ENCODE measurements at places on chromosomes 6 and 20. TPM values are rescaled to one million over a fixed set of nuclear protein-coding genes. Genes with fewer than 3 reads are reported as not detected.

GRCh38 chr6:53109612-53110011, 39.0 kb downstream of the GCM1 start:
- DNase-seq: no peak

DNA sequence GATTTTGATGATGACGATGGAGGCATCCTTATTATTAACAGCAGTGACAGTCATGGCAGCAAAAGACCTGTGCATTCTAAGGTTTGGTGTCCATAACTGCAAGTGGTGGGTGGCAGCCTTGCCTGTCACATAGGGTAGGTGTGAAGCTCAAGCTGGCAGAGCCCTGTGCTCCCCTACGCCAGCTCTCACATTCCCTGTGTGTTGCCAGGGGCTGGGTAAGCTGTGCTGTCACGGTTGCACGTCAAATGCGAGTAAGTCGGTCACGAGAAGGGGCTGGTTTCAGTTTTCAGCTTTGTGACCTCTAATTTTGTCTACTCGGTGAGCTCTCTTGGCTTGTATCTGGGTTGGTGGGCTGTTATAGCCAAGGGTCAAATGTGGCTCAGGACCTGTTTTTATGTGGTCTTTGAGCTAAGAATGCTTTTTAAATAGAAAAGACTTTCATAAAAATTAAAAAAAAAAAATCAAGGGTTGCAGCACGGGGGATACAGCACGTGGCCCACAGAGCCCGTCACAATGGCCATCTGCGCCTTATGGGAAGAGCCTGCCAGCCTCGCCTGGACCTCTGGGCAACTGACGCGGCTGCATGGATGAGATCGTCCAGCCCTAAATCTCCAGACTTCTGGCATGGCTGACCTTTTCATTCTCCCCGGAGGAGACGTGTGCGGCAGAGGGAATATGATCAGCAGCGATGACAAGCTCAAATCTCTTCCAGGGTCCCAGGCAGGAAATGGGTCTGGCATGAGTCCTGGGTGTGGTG, 148.5 kb downstream of the PHACTR3 start:
- DNase-seq: no peak

DNA sequence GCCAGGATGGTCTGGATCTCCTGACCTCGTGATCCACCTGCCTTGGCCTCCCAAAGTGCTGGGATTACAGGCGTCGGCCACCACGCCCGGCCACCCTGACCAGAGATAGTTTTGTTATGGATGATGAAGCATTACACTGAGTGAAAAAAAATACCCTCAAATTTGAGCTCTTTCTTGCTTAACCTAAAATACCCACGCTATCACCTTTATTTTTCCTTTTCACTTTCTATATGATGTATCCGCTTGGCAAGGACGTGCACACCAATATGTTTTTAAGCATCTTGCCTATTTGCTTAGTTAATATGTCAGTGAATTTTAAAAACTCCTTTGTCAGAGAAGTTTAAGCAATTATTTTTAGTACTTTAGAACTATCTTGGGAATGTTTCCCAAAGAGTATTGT, 150.4 kb downstream of the INSM1 start:
- DNase-seq: no peak

SLC17A9 gene
- 49.4 TPM for total RNA-seq

DNA sequence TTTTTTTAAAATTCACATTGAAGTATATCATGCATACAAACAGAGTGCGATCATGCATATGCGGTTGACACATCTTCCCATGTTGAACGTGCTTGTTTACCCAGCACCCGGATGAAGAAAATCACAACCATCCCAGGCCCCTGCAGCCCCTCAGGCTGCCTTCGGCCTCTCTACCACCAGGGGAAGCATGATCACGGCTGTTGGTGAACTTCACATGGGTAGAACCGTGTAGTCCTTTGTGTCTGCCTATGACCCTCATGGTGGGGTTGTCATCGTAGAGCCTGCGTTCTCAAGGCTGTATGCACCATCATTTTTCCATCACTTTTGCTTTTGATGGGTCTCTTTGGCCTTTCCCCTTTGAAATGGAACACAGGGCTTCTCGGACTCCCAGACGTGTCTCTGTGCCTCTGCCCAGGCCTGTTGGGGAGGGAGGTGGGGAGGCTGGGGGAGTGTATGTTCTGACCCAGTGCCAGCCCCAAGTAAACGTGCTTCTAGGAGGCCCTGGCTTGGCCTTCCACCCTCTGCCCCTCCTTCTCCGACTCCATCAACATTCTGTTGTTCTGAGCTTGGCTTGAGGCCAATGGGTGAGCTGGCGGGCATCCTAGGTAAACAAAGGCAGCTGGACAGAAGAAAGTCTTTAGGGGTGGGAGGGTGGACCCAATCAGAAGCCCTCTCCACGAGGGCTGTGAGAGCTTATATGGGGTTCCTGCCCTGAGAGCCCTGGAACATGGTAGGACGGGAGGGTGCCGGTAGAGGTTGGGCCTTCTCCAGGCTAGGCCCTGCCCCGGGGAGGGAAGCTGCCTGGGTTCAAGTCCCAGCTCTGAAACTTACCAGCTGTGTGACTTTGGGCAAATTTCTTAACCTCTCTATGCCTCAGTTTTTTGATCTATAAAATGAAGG, 39.7 kb downstream of the TGM2 start:
- DNase-seq: peak; percentile 98

DNA sequence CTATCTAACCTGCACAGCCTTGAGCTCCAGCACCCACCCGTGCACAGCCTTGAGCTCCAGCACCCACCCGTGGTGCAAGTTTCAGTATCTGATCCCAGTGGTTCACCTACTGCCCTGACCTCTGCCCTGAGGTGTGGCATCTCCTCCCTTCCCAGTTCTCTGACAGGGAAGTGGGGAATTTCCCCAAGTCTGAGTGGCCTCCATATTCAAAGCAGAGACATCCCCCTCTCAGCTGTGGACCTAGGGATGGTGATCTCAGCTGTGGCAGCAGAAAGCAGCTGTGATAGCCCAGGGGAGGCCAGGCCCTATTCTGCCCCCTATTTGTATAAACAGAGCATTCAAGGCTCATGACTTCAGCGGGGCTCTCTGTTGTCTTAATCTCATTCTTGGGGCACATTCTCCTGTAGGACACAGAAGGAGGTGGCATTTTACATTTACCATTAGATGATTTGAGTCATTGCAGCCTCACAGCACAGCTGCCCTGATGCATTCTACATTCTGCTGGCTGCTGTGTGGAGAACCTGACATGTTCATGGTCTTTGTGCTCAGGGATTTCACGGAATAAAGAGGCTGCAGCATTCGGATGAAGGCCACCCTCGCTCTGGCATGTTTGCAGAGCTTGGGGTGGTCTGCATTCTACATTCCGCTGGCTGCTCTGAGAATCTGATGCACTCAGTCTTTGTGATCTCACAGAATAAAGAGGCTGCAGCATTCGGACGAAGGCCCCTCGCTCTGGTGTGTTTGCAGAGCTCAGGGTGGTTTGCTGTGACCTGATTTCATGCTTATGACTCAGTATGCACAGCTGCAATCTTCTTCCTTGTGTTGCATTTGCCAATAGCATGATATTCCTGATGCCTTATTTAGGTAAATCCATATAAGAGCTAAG, 16.9 kb downstream of the GPR31 start:
- DNase-seq: no peak

DNA sequence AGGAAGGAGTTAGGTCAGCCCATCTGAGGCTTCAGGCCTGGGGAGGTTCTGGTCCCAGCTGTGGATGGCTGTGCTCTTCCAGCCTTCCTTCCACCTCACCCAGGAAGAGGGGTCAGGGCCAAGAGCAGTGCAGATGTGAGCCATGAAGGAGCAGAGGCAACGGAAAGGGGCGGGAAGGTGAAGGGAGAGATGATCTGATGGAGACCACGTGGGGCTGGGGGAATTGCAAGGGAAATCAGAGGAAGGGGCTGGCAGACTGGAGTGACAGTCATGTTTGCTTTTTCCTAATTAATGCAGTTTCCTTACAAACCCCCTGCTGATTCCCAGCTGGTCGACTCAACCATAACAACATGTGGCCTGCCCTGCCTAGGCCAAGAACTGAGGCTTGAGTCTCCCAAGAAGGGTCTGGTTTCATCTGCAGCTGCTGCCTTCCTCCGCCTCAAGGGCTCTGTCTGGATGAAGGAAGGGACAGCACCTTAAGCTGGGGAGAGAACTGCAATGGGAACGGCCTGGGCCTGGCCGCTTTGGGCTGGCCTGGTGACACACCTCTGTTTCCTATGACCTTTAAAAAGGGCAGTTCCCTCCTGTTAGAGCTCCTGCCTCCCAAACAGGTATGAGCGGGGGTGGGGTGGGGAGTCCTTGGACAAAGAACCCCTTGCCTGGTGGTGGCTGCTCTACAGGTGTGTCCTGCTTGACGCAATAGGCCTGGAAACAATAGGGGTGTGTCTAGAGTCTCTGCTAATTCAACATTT, 7.8 kb upstream of the MRPS18A start:
- no peak for DNase-seq

DNA sequence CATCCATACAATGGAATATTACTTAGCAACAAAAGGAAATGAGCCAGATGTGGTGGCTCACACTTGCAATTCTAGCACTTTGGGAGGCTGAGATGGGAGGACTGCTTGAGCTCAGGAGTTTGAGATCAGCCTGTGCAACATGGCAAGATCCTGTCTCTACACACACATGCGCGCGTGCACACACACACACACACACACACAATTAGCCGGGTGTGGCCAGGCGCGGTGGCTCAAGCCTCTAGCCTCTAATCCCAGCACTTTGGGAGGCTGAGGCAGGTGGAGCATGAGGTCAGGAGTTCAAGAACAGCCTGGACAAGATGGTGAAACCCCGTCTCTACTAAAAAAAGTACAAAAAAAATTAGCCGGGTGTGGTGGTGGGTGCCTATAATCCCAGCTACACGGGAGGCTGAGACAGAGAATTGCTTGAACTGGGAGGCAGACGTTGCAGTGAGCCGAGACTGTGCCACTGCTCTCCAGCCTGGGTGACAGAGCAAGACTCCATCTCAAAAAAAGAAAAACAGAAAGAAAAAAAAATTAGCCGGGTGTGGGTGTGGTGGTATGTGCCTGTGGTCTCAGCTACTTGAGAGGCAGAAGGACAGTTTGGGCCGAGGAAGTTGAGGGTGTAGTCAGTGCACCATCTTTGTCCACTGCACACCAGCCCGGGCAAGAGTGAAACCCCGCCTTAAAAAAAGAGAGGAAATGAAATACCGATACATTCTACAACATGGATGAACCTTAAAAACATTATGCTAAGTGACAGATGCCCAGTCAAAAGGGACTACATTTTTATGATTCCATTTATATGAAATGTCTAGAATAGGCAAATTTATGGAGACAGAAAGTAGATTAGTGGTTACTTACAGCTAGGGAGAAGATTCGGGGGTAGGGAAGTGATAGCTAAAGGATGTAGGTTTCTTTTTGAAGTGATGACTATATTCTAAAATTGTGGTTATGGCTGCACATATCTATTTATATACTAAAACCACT, 52.5 kb downstream of the RBL1 start:
- DNase-seq: no peak

DNA sequence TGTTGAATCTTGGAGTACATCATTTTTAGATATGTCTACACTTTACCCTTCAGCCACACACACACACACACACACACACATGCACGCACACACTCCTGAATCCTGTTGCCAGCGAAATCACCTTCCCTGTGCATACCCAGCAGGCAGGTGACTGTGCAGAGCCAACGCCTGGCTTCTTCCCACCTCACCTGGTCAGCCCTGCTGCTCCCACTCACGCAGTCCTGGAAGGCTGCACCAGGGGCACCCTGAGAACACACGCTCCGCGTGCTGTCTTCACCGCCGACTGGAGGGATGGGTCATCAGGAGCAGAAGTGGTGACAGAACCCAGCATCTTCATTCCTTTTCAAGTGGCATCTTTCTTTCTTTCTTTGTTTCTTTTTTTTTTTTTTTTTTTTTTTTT, 94.6 kb downstream of the TBXT start:
- no peak for DNase-seq

NHSL1 gene
- total RNA-seq: 66.9 TPM

GRCh38 chr6:12566618-12567123, 149.9 kb upstream of the PHACTR1 start:
- DNase-seq: no peak

TRERF1 gene
- 5.5 TPM for total RNA-seq

Measured in endothelial cell of umbilical vein (primary cell).